ENCODE measurements at places on chromosomes 12 and 14. TPM values are rescaled to one million over a fixed set of nuclear protein-coding genes. Genes with fewer than 3 reads are reported as not detected.
A peak's percentile ranks its signal among the peaks of the same experiment; 100 is the strongest.

PRICKLE1 gene
- 22.6 TPM for total RNA-seq

EFS gene
- total RNA-seq: 2.2 TPM

CCDC38 gene
- total RNA-seq: 0.13 TPM

SLCO1B1 gene
- not detected for total RNA-seq

XPOT gene
- 15.2 TPM for total RNA-seq

SLC17A8 gene
- total RNA-seq: not detected

PRIMA1 gene
- total RNA-seq: 2.8 TPM

GRCh38 chr12:58922849-58923248, 2.5 kb upstream of the LRIG3 start:
- no peak for DNase-seq

DNA sequence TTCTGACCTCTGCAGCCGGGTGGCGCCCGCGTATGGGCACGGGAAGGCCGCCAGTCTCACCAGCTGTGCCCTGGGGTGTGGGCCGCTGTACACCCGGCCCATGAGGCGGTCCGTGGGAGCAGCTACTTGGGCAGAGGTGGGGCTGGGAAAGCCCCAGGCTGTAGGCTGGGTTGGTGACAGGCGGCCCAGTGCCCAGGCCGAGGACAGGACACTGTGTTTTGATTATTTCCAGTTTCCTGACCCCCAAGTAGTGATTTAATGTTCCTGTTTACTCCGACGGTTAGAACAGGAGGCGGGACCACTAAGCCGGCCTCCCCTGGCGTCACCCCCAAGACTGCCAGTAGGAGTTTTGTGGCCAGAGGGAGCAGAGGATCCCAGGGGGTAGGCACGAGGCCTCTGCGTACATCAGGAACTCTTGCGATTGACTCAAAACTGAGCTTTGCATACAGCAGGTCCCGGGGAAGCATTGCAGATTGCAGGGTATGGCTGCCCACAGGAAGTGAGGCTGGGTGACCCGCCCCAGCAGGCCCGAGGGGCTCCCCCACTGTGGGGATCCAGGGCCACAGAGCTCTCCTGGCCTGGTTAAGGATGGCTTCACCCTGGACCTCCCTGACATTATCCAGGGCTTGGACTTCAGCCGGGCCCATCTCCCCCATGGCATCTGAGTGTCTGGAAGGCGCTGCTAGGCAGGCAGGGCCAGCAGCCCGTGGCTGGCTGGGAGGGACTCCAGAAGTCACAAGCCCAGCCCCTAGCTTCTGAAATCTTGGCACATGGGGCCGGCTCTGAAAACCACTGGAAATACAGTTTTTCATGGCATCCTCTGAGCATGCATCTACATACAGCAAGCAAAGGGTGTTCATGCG, 42.5 kb upstream of the DIO3 start:
- DNase-seq: no peak

- no peak for DNase-seq
Measured at GRCh38 chr14:79408696-79409095, 802.6 kb downstream of the DIO2 start.

DNA sequence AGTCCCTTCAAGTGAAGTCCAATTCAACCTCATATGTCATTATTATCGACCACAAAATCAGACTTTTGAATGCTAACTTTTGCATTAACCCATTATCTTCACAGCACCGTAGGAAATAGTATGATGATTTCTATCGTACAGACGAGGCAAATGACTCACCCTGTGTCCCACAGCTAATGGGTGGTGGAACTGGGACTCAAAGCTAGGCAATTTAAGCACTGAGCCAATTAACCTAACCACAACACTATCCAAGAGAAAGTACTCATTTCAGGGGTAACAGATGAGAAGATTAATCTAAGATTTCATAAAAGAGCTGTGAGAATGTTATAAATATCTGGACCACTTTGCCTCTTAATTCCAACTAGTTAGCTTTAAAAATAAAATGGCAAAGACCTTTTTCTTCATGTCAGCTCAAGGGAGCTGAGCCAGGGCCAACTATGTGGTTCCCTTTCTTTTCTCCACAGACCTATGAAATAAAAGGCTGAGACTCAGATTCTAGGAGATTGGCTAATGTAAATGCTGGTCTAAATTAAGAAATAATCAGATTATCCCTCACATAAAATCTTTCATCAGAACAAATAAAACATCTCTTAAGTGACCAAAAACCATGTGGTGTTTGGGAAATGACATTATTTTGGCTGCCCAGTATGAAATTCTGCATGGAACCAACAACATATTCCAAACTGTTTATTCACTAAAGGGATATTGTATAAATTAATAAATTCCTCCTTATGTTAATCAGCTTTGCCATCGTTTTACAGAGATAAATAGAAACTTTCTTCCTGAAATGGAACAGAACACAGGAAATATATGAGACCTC, 4.9 kb downstream of the PTGER2 start:
- DNase-seq: no peak

- DNase-seq: peak; percentile 50
Measured at GRCh38 chr12:130161261-130162243, 712 bp upstream of the FZD10 start.

- no peak for DNase-seq
Measured at GRCh38 chr12:12333407-12334366, 16.4 kb downstream of the MANSC1 start.

DNA sequence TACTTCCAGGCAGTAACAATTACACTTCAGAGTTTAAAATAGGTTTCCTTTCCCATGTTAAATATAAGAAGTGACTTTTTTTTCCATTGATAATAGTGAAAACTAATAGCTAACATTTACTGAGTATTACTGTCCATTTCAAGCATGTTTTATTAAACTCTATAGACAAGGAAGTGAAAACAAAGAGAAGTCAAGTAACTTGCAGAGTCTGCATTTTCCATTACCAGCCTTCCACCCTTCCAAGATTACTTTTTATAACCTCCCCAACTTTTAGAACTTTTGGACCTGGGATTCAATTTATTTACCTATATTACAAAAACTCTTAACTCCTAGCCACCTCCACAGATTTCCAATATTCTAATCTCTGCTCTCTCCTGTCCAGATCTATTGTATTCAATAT, 67.7 kb downstream of the SEC23A start:
- DNase-seq: no peak

DNA sequence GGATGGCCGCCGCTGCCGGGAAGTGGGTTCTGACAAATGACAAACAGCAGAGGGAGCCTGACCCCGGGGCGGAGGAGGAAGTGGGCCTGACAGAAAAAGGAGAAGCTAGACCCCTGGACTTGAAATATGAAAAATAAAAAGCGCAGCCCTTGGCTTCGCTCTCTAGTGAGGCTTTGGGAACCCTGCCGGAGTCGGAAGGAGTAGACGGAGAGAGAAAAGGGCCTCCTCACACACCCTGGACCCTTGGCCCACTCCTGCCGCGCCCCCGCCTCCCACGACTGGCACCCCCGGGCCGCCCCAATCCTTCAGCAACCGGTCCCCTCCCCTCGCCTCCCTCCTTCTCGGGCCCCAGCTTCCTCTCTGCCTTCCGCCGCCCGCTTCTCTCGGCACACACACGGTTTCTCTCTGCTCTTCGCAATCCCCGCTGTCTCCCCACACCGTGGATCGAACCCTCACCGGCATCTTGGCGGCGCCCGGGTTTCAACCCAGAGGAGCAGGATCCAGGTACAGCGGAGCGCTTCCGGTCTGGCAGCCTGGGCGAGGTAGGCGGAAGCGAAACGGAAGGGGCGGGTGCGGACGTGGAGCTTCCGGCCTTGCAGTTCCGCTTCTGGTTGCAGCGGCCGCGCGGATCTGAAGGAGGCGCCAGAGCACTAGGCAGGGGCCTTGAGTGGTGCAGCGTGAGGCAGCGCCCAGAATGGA, at the start of gene ARPC3:
Gene ARPC3 (minus strand): TSS at position 539 of the 699 bp plus-strand sequence. CDS start 77 bp downstream, at position 462.
- DNase-seq: peak; percentile 95

DNA sequence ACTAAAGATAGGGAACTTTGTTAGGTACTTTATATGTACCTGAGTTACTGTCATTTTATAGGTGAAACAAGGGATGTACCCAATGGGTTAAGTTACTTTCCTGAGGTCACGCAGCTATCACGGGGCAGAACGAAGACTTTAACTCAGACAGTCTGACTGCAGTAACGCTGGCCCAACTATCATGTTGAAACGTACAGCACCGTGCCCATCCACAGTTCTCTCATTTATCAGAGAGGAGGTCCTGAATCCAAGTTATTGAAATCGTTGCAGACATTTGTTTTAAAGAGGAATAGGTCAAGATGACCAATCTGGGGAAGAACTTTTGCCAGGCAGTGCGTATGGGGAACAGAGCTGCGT, 587 bp upstream of the C12orf75 start:
- DNase-seq: no peak

DNA sequence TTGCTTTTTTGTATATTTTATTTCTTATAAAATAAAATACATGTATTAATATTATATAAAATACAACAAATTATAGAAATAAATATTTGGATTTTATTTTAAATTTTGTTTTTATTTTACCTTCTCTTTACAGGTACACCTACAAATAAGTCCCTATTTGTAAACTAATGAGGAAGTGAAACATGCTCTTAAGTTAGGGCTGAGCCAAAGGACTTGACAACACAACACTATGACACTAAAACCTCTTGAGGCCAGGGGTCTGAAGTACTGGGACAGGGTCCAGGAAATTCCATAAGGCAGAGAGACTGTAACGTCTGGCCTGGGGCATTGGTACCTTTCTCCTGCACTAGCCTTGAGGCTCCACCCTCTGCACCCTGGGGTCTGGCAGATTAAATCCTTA, 293.2 kb downstream of the FOXN3 start:
- DNase-seq: no peak

GRCh38 chr12:120483621-120484020, 12.3 kb upstream of the DYNLL1 start:
- no peak for DNase-seq

DNA sequence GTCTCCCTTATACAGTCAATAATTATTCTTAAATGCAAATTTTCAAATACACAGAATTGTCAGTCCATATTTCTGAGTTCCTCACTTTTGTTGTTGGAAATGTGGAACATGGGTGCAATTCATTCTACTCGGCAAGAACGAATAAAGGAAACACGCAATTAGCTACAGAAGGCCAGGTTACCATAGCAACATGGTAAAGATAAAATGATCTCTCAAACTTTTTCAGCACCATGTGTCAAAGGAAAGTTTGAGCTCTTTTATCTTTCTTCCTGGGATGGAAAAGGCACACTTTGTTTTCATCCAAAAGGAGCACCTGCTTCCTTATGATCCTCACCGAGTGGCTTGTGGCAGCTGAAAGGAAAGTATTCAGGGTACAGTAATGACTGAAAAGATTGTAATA, 595.0 kb downstream of the RPS29 start:
- DNase-seq: no peak

GRCh38 chr12:10705655-10706054, 17.5 kb downstream of the YBX3 start:
- no peak for DNase-seq

DNA sequence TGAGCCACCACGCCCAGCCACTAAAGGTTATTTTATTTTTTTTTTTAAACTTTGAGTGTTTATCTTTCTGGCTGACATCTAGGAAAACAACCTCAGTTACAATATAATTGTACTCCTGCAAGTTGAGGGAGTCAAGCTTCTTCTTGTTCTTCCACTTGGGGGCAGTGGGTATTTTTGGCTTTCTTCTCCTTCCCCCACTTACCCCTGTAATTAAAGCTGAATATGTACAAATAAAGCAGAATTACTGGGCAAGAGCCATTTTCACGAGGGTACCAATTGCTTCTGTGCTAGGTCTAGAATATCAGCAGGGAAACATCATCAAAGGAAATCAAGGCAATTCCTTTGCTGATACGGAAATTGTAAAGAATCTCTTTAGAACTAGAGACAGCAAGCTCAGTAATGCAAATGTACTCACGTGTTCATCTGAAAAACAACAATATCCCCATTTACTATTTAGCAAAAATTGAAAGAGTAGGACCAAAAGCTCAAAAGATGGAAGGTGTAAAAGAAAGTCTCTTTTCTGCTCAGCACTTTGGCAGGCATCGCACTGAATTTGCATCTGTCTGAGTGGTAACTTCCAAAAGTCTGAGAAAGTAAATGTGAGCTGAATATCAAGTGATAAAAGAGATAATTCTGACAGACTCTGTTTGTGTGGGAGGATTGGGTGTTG, 72.8 kb downstream of the TAOK3 start:
- DNase-seq: no peak

GRCh38 chr14:66003082-66003730, 483.0 kb upstream of the CCDC196 start:
- no peak for DNase-seq

DNA sequence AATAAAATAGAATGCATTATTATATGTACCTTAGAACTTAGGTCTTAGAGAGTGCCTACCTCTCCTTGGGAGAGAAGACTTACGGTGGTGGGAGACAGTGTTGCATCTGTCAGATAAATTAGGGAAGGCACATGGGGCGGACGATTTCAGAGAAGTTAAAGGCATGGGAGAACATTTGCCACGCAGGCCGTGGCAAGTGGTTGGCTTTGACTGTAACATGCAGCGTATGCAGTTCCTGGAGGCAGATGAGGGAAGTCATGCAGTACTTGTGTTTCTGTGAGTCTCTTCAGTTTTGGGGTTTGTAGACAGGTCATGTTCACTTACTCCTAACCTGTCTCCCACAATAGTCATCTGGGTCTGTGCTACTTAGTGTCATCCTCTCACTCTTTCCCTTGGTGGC, 43.6 kb downstream of the ETV6 start:
- no peak for DNase-seq

All from heart right ventricle (tissue), 16 donors.